Activated T-cell treated with anti-CD3 and anti-CD28 coated beads for 24 hours (primary cell): ENCODE measurements at places on chromosomes 7 and 10.

DNA sequence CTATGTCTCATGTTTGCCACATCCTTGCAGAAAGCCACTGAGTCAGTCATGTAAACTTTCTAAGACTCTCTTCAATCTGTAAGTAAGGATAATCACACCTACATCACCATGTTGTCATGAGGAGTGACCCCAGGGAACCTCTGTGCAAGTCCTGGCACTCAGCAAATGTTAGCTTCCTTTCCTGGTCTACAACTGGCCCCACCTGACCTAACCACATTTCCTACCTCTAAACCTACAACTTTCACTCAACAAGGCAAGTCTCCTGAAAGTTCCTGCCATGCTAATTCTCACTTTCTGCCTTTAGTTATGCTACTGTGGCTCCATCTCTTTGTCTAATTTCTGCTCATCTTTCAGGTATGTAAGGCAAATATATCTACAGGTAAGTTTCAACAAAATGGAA, 72.3 kb upstream of the SEM1 start:
- no peak for DNase-seq

DNA sequence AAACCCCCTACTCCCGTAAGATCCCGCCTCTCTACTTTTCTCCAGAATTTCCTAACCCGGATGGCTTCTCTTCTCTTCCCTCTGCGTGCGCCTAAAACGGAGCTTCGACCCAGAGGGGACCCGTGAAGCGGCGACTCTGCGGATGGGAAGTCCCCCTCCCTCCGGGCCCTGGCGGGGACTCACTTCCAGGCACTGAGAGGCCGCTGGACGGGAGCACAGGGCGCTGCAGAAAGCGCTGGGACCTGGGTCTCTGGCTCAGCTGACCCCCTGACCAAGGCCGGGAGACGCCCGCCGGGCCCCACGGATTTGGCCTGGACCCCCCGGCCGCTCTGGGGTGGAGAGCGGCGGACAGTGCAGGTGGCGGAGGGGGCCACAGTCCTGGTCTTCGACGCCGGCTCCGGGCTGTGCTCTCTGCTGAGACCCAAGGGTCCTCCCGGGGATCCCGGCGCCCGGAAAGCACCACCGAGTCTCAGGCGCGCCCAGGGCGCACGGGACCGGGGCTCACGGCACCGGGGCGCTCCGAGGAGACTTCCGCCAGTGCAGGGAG, 688 bp upstream of the FOXL3 start:
- DNase-seq, result no peak

GRCh38 chr7:150926066-150926465, 52.1 kb downstream of the KCNH2 start:
- DNase-seq, result no peak

GRCh38 chr10:17790651-17791050, 18.5 kb upstream of the MRC1 start:
- DNase-seq, result no peak

- DNase-seq, result no peak
These were observed 11.3 kb downstream of the XRCC2 start for GRCh38 chr7:152664636-152665035.

GRCh38 chr7:91055219-91055618, 209.0 kb upstream of the FZD1 start:
- no peak for DNase-seq

- no peak for DNase-seq
These were observed 22.3 kb downstream of the CACUL1 start for GRCh38 chr10:118732245-118733165.

- DNase-seq, result no peak
These were observed 80.4 kb downstream of the ZNRF2 start for GRCh38 chr7:30364773-30365172.
